ENCODE measurements at places on chromosomes 6 and 20. TPM values are rescaled to one million over a fixed set of nuclear protein-coding genes. Genes with fewer than 3 reads are reported as not detected.
A peak's percentile ranks its signal among the peaks of the same experiment; 100 is the strongest.

- no peaks in the 10 kb centered on the region for H3K27me3 ChIP-seq
- DNase-seq: no peak
- H3K4me1 ChIP-seq: no peaks in the 10 kb centered on the region
- H3K27ac ChIP-seq: no peak overlapping the region
- H3K4me3 ChIP-seq: no peak overlapping the region
Measured at GRCh38 chr20:6920991-6921613, 153.6 kb downstream of the BMP2 start.

The C20orf144 gene
- 0.20 TPM for polyA plus RNA-seq

DNA sequence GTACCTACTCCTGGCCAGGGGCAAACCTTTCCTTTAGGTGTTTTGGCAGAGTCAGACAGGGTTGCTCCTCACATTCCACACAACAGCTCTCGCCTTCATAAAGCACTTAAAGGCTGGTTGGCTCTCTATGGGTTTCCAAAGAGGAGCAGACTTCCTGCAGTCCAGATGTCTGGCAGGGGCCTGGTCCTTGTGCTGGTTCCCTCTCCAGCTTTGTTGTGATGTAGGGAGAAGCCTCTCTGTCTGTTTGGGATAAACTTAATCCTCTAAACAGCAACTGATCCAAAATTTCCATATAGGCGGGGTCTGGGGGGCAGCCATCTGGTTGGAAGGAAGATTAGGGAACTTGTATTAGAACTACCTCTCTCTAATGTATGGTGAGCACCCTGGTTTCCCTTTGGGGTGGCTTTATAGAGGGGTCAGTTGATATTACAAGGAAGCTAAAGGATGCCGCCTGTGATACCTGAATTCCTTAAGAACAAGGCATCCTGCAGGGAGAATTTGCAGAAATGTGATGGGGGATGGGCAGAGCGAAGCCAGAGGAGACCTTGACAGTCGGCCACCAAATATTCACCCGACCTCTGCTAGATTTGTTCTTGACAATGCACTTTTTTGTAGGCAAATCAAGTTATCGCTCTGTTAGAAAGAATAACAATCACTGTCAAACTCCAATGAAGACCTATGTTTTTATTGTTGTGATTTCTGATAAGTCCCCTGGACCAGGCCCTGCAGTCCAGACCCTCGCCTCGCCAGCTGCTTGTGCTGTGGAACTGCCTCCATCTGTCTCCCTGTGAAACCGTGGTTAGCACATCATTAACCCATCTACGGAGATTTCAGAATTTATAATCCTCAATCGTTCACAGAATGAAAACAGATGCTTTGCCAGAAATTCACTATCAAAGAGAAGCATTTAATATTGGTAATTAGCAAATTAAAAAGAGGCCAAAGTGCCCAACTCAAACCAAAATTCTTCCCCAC, 94.0 kb upstream of the RALGAPA2 start:
- H3K27ac ChIP-seq: no peak overlapping the region
- no peaks in the 10 kb centered on the region for H3K27me3 ChIP-seq
- H3K4me1 ChIP-seq: no peaks in the 10 kb centered on the region
- no peak overlapping the region for H3K4me3 ChIP-seq
- no peak for DNase-seq

- no peaks in the 10 kb centered on the region for H3K36me3 ChIP-seq
- H3K4me3 ChIP-seq: no peak overlapping the region
- no peaks in the 10 kb centered on the region for H3K4me1 ChIP-seq
- no peak overlapping the region for H3K27ac ChIP-seq
Measured at GRCh38 chr20:57069442-57069841, 197.0 kb downstream of the BMP7 start.

DNA sequence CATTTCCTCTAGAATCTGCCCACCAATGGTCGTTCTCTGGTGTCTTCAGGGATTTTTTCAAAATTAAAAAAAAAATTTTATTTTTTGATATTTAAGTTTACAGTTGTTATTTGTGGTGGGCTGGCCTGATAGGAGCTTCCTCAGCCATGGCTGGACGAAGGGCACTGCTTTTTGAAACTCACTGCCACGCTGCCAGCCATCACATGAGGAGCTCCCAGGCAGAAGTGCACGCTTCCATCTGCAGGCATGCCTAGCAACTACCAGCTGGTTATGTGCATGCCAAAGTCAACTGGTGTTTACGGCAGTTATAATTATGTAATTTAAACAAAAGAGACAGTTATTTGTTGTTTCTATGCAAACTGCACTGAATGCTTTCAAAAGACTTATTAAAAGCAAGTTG, 105.1 kb downstream of the IRF4 start:
- peaks cover 54% of the 10 kb centered on the region for H3K4me1 ChIP-seq
- no peak overlapping the region for H3K4me3 ChIP-seq
- H3K27me3 ChIP-seq: no peaks in the 10 kb centered on the region
- no peaks in the 10 kb centered on the region for H3K36me3 ChIP-seq
- no peak overlapping the region for H3K27ac ChIP-seq

- H3K36me3 ChIP-seq: peaks cover 83% of the 10 kb centered on the region
- no peak for DNase-seq
- no peak overlapping the region for H3K4me3 ChIP-seq
- H3K27ac ChIP-seq: peak overlapping the region; percentile 46
- no peaks in the 10 kb centered on the region for H3K27me3 ChIP-seq
Measured at GRCh38 chr6:111683749-111684267, 78.1 kb upstream of the TRAF3IP2 start.

DNA sequence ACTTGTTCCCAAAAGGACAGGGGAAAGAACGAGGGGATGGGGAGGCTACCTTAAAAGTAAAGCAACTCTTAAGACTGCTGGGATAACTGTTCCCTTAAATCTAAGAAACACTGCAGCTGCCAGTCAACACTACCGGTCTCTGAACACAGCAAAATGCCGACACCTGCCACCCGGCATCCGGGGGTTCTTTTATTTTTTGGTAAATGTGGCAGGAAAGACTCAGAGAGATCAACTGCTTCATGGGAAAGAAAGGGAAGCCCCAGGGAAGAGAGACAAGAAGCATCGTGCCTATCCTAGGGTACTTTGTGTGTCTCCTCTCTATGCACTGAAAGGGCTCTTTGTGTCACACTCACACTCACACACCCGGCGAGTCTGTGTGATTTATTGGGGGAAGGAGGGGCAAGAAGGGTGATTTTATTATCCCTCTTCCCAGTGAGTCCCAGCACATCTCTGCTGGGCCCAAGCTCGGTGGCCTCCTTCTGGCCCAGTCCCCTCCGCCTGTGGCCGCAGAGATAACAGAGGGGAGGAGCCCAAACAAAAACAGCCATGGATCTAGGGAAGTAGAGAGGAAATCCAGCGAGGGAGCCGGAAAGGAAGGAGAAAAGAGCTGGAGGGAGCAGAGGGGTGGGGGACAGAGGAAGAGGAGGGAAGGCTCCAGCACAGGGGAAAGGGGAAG, 1.4 kb downstream of the FYN start:
- DNase-seq: peak; percentile 52
- H3K4me1 ChIP-seq: peaks cover 43% of the 10 kb centered on the region
- peak overlapping the region; percentile 89 for H3K4me3 ChIP-seq
- H3K36me3 ChIP-seq: no peaks in the 10 kb centered on the region
- no peaks in the 10 kb centered on the region for H3K27me3 ChIP-seq
- peak overlapping the region; percentile 86 for H3K27ac ChIP-seq

The METTL24 gene
- polyA plus RNA-seq: not detected

GRCh38 chr20:54208548-54209176, 775 bp downstream of the PFDN4 start:
- H3K27ac ChIP-seq: peak overlapping the region; percentile 89
- H3K36me3 ChIP-seq: peaks cover 4% of the 10 kb centered on the region
- DNase-seq: no peak
- H3K4me1 ChIP-seq: peaks cover 15% of the 10 kb centered on the region
- no peaks in the 10 kb centered on the region for H3K27me3 ChIP-seq

- H3K27ac ChIP-seq: no peak overlapping the region
- no peak overlapping the region for H3K4me3 ChIP-seq
- H3K36me3 ChIP-seq: no peaks in the 10 kb centered on the region
- H3K4me1 ChIP-seq: peaks cover 15% of the 10 kb centered on the region
- H3K27me3 ChIP-seq: no peaks in the 10 kb centered on the region
Measured at GRCh38 chr6:25875563-25875905, 1.5 kb upstream of the SLC17A3 start.

GRCh38 chr6:131041814-131042213, 21.2 kb downstream of the EPB41L2 start:
- DNase-seq: no peak
- H3K4me3 ChIP-seq: no peak overlapping the region
- H3K36me3 ChIP-seq: no peaks in the 10 kb centered on the region
- H3K27me3 ChIP-seq: no peaks in the 10 kb centered on the region

The GJA10 gene
- polyA plus RNA-seq: not detected

DNA sequence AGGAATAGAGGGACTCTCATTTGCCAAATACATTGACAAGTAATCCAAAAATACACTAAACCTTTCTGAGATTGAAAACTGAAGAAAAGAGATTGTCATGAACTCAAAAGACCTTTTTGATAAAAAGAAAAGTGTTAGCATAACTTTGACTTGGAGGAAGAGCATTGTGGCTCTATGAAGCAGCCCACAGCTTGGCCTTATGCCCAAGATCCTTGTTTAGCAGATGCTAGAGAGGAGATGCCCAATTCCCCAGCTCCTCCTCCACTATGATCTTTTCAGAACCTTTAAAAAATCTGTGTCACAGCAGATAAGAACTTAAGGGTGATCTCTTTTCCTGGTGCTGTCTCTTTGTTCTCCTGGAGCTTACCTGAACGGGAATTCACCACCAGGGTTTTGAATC, 35.8 kb upstream of the IGF2R start:
- no peak overlapping the region for H3K4me3 ChIP-seq
- no peaks in the 10 kb centered on the region for H3K4me1 ChIP-seq
- no peaks in the 10 kb centered on the region for H3K36me3 ChIP-seq
- DNase-seq: no peak

DNA sequence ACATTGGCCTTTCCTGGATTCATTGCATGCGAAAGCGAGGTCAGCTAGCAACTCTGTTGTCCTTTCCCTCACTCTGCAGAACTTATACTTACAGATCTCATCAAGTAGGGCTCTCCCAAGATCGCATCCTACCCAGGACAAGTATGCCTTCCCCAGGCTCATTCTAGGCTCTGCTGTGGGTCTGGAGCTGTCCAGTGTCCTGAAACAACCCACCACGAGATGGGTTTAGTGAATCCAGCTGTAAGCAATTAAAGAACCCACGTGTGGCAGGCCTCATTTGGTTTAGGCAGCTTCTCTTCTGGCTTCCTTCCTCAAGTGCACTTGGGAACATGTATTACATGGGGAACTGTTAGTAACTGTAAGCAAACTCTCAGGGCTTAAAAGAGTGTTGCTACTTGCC, 406.5 kb upstream of the CHD6 start:
- no peak overlapping the region for H3K27ac ChIP-seq
- H3K27me3 ChIP-seq: no peaks in the 10 kb centered on the region
- H3K36me3 ChIP-seq: no peaks in the 10 kb centered on the region
- no peak for DNase-seq
- no peak overlapping the region for H3K4me3 ChIP-seq

- H3K27me3 ChIP-seq: no peaks in the 10 kb centered on the region
Measured at GRCh38 chr20:13059398-13060136, 50.8 kb downstream of the SPTLC3 start.

DNA sequence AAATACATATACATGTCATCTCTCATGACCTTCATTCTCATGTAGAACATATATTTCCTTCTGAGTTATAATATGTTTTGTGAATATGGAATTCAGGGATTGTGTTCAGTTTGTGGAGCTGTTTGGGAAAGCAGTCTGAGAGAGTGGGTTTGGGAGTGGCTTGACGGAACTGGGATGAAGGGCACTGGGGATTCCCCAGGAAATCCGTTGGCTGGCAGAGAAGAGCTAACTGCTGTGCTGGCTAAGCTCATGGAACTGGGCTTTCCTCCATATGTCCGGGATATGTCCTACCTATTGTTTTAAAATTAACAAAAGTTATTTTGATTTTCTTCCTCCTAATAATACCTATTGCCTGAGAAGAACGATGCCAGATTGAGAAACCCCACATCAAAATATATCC, 359.5 kb upstream of the FLRT3 start:
- H3K27me3 ChIP-seq: no peaks in the 10 kb centered on the region
- no peaks in the 10 kb centered on the region for H3K4me1 ChIP-seq
- no peak for DNase-seq
- H3K36me3 ChIP-seq: no peaks in the 10 kb centered on the region
- no peak overlapping the region for H3K4me3 ChIP-seq
- no peak overlapping the region for H3K27ac ChIP-seq

The MACROD2 gene
- polyA plus RNA-seq: not detected

Data from naive thymus-derived CD4-positive, alpha-beta T cell (primary cell).